ENCODE measurements at places on chromosomes 7 and 10.
A peak's percentile ranks its signal among the peaks of the same experiment; 100 is the strongest.

GRCh38 chr10:84336406-84337090 is 8.2 kb downstream of the CCSER2 start:
- no peak for DNase-seq

- no peak for DNase-seq
Measured at GRCh38 chr7:126768836-126769235, 483.9 kb downstream of the GRM8 start.

DNA sequence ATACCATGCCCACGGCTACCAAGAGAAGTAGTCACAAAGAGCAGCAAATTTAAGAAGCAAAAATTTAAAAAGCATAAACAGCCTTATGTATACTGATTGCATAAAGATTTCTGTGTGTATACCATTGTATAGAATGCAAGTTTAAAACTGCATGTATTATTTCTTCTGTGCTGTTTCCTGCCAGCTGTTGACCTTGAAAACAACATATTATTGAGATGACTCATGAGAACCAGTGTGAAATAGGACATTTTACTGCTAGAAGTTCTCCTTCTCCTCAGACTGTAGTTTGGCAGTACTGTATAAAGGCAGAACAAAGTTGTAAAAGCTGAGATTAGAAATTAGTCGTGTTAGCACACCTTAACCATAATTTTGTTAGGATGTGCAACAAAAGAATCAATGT is 42.3 kb upstream of the SGCE start:
- DNase-seq, result no peak

GRCh38 chr7:132475669-132476116 is 100.6 kb downstream of the PLXNA4 start:
- DNase-seq, result no peak

- no peak for DNase-seq
Measured at GRCh38 chr10:25808372-25808771, 125.7 kb upstream of the MYO3A start.

GRCh38 chr7:2478399-2478785 is 2.2 kb upstream of the GRIFIN start:
- DNase-seq, result peak; percentile 63

- DNase-seq, result no peak
Measured at GRCh38 chr7:88346357-88346756, 39.7 kb upstream of the STEAP4 start.

DNA sequence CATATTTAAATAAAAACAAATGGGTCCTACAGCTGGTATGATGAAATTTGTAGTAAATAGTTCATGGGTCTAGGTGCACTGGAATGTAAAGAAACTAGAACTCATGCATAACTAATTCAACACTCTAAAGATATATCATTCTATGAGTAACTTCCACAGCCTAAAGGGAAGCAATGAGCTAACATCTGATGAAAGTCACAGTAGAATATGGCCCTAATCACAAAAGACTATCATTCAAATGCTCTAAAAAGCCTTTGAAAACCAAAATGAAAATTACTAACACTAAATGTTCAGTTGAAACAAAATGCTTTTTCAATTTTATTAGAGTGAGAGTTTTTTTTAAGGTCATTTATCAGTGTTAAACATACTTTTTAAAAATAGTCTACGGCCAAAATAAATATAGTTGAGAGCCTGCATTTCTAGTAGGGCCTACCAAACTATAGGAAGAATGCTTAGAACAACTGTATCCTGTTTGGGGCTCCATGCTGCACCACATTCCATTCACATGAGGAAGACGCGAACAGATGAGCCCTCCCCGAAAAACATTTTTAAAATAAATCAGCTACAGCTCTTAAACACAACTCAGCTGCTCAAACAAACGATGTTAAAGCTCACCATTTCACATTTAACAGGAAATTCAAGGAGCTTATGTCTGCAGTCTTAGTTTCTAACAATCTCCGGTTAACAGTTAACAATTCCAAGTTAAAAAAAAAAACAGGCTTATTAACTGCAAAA is 134.5 kb downstream of the NRBF2 start:
- peak; percentile 81 for DNase-seq

- DNase-seq, result no peak
Measured at GRCh38 chr7:28383975-28384374, 28.3 kb upstream of the CREB5 start.

- DNase-seq, result no peak
Measured at GRCh38 chr10:68103261-68103878, 5.9 kb upstream of the MYPN start.

- DNase-seq, result no peak
Measured at GRCh38 chr7:117479225-117480054, at the start of gene CFTR. TSS of gene CFTR (plus strand) at chr7:117480025. CDS start at chr7:117480095, 70 bp downstream.

DNA sequence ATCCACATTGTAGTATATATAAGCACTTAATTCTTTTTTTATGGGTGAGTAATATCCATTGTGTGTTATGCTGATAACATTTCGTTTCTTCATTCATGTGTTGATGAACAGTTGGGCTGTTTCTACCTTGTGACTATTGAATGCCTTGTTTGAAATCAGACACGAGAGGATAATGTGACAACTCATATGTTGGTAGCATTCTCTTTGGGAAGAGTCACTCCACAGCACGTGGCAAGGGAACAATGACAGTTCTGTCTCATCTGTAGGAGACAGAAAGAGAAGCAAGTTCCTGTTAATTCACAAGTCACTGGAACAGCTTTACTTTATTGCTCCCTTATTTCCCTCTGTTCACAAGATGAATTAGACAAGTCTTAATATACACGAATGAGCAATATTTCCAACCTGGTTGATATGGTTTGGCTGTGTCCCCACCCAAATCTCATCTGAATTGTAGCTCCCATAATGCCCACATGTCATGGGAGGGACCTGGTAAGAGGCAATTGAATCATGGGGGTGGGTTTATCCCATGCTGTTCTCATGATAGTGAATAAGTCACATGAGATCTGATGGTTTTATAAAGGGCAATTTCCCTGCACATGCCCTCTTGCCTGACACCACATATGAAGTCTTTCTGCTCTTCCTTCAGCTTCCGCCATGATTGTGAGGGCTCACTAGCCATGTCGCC is 125.3 kb downstream of the SEC23IP start:
- DNase-seq, result no peak
